ENCODE measurements at places on chromosomes 5 and 9.

DNA sequence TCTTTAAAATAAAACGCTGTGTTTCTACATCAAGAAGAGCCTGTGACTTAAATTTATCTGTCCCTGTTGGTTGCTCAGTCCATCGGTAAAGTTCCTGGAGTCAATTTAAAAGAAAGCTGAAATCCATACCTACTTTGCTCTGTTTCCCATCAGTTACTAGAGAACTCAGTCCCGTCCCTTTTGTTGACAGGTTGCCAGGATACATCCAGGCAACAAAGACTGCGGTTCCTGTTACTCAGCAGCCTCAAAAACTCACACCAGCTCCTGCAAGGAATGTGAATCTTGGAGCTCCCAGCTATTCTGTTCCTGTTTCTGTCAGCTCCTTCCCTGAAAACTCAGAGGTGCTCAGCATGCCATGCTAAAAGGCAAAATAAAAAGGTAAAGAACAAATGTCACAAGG lies at the start of gene ZNF474:
Gene ZNF474, plus strand, starts transcription at position 241 of the 400 bp plus-strand sequence. CDS start 22,445 bp downstream, outside the sequence.
- no peak for DNase-seq

- DNase-seq: no peak
Observed at GRCh38 chr5:109676920-109677319, 12.8 kb upstream of the MAN2A1 start.

DNA sequence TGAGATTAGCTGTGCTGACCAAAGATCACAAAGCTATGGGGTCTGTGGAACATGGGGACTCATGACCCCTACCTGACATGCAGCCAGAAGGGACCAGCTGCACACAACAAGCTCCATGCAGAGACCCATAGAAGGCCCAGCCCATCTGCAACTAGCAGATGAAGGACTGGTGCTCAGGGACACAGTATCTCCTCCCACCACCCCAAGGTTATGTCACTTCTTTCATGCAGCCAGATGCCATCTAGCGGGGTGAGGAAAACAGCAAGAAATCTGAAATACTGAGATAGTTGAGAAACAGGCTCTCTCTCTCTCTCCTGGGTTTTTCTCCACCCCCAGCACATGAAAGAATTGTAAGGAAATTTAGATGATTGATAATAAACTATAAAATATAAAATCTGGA lies 161.3 kb upstream of the DAPK1 start:
- no peak for DNase-seq

DNA sequence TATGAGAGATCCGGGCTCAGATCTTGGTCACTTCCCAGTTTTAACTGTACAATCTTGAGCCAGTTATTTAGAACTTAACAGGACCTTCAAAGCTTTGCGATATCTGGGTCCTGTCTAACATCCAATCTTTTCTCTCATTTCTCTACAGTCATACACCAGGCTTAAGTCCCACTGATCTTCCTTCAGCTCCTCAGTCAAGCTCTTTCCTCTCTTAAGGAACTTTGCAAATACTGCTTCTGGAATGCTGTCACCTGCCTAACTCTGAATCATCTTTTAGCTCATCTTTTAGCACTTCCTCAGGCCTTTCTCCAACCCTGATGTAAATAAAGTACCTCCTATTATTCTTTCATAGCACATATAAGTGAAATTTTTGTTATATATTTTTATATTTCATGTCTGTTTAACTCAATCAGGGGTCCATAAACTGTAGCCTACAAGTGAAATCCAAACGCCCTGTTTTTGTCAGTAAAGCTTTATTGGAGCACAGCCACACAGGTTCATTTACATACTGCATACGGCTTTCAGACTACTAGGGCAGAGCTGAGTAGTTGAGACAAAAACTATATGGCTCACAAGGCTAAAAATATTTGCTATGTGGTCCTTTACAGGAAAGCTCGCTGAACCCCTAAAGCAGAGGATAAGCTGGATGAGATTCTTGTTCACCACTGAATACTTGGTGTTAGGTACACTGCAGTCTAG lies 63.5 kb downstream of the MEF2C start:
- no peak for DNase-seq

- DNase-seq: no peak
Observed at GRCh38 chr9:137269231-137269772, 8.2 kb upstream of the TOR4A start.

DNA sequence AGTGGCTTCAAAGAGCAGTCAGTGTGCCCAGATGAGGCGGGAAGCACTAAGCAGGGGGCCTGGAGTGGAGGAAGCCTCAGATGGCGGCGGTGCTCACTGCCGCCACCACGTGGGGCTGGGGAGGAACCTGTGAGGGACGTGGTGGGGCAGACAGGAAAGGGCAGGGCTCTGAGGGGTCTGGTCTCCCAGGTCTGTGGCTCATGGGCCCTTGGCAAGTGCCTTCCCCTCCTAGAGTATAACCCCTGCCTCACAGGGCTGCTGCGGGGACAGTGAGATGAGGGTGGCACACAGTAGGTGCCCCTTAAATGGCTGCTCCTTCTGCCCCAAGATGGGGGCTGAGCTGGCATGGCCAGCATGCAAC lies 26.6 kb downstream of the NR5A1 start:
- DNase-seq: no peak

GRCh38 chr5:36686881-36687280 lies 80.5 kb downstream of the SLC1A3 start:
- DNase-seq: no peak

- DNase-seq: no peak
Observed at GRCh38 chr5:142385194-142385593, 60.4 kb upstream of the SPRY4 start.

DNA sequence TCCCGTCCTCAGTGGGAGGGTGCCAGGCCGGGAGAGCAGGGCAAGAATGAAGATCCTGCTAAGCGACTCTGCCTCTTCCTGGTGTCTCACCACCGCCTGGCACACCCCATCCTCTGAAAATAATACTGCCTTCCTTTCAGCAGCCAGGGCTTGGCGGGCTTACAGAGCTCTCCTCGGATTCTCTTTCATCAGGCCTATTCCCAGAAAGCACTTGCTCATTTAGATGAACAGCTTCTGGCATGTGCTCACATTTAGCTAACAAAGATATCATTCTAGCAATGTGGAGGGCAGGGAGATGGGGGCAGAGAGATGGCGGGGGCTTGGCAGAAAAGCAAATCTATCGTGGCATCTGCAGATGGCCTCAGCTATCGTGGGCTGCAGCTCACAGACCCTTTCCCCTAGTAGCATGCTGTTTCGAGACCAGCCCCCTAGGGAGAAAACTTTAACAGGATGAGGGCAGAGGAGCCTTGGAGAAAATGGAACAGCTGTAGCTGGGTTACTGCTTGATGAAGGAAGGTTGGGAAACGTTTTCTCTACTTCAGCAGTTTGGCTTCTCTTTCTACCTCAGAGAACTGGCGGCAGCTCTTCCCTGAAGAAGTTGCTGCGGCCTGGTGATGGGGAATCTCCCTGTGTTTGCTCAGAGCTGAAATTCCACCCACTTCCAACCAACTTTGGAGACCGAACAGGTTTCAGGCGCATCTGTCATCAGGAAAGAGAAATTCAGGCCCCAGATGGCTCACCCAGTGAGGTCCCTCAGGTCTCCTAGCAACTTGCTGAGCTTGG lies 102.1 kb downstream of the TMEM174 start:
- DNase-seq: no peak

DNA sequence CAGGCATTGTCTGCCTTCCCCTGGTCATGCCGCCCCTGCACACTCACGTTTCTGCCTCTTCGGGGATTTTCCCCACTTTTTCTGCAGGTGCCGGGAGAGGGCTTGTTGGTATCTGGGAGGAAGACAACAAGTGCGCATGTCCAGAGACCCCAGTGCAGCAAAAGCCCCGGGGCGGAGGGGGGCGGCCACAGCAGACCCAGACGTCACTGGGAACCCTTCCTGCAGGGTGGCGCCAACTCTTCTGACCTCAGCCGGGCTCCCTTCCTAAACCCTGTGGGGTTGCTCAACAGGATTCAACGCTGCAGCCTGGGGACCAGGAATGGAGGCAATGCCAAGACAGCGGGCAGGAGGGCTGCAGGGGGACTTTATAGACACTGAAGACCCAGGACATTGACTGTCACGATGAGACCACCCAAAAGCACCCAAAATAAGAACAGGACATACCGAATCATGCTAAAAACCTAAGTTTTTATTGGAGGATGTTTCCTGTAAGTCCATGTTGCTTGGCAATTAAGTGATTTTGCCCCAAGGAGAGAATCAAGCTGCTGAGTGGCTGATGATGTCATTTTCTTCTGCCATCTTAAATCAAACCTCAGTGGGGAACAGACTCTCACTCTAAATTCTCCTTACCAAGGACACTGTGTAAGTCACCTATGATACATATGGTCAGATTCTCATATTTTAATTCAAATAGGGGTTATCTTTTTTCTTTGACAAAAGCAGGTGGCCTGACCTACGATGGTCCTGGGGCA lies 62.9 kb upstream of the SIMC1 start:
- no peak for DNase-seq

DNA sequence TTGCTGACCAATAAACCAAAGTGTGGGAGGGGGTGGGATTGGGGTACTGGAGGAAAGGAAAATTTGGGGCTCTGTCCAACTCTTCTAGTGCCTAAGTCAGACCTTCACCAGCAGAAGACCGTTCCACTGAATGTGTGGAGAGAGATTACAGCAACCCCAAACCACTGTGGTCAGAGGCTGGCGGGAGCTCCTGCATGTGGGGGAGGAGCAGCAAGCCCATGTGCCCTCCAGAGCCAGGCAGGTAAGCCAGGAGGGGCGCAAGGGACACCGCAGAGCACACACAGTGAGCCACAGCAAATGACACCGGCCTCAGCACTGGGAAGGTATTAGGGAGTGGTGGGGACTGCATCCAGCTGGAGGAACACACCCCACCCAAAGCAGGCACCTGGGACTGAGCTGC lies 62.9 kb downstream of the SMIM23 start:
- no peak for DNase-seq

DNA sequence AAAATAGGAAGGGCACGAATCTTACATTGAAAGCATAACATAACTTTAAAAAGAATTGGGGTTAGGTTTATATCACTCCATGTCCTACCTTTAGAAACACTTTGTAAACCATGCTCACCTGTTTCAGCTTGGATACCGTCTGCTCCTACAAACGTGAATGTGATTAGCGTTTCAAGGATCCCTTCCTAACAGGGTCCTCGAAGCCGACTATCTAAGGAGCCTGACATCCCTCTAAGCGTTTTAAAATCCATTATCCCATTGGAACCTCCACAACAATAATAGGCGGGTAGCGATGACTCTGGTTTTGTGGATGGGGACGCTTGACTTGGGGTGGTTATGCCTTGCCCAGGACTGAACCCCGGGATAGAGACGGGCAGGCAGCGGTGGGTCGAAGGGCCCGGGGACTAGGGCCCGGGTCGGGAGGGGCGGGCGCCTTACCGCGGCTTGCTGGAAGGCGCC lies 937 bp downstream of the SVEP1 start:
- no peak for DNase-seq

DNA sequence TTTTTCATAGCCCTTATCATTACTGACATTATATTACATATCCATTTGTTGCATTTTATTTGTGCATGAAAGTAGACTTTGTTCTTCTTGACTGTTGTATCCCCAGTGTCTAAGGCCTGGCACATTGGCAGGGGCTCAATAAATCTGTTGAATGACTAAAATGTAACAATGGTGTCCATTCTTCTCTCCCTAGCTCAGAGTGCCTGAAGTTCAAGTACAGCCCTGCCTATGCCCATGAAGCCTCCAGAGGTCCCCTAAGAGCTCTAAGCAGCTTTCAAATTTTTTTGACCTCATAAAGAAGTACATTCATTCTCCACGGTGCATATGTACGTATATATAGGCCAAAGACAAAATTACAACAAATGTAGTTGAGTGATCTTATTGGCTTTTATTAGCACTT lies 4.2 kb upstream of the BSPRY start:
- no peak for DNase-seq

DNA sequence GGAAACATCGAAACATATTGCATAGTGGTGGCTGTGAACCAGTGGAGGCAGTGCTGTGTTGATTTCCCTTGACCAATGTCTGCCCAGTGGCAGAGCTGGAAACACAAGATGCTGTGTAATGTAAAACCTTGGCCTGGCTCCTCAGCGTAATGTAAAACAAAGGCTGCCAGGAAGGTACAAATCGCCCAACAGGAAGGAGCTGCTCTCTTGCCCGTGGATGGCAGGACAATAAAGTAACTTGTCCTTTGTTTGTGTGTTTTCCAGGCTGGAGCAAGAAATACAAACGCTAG lies 143.4 kb downstream of the PALM2AKAP2 start:
- DNase-seq: no peak

GRCh38 chr5:1570975-1571374 lies 47.2 kb upstream of the LPCAT1 start:
- DNase-seq: no peak

DNA sequence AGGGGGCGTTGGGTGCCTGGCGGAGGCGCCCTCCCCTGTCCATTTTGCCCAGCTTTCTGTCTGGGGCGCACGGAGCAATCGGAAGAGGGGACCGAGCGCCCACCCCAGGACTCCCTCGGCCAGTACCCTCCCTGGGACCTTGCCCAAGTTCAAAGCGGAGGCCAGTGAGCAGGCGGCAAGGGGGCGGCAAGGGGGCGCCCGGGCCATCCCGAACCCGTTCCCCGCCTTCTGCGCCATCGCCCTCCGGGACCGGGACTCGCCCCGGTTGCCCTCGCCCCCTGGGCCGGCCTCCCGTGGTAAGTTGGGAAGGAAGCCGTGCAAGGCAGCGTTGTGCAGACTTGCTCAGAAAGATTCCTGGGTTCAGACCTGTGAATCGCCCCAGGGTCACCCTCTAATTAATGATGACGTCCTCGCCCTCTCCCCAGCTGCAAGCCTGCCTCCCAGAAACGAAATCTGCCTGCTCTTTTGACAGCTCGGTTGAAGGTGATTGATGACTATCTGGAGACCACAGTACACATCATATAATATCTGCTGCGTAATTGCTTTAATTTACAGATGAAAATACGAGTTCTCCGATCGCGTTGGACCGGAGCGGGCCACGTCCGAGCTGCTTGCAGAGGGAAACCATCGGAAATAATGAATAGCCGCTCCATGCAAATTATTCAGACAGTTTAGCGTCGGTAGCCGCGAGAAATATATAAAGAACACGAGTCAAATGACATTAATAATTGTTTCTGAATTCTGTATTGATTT lies 1.4 kb upstream of the IRX4 start:
- no peak for DNase-seq

- no peak for DNase-seq
Observed at GRCh38 chr5:32628049-32628844, 42.9 kb downstream of the SUB1 start.

DNA sequence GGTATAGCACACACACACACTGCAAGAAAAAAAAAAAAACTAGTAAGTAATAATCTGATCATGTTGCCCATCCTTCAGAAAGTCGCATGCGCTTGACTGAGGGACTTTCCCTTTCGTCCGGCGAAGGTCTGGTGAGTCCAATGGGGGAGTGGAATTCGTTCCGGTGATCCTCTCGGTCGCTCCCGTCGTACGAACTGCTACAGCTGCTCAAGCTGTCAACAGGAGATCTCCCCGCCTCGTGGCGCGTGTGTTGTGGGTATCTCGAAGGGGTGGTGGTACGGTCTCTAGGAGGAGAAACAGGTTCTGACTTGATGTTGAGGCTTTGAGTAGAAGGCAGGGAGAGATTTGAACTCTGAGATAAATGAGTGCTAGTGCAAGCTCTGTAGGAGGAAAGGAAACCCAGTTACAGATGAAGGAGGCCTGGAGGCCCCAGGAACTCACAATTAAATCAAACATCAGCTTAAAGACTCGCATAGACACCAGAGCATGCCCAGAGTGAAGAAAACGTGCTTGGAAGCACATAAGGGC lies 160.4 kb downstream of the MEF2C start:
- DNase-seq: no peak

All from stimulated activated CD8-positive, alpha-beta memory T cell treated with anti-CD3 and anti-CD28 coated beads, Interleukin-4, amount 100 ng/mL, for 1 hour (primary cell).